ENCODE measurements at places on chromosomes 1 and 21.
A peak's percentile ranks its signal among the peaks of the same experiment; 100 is the strongest.

DNA sequence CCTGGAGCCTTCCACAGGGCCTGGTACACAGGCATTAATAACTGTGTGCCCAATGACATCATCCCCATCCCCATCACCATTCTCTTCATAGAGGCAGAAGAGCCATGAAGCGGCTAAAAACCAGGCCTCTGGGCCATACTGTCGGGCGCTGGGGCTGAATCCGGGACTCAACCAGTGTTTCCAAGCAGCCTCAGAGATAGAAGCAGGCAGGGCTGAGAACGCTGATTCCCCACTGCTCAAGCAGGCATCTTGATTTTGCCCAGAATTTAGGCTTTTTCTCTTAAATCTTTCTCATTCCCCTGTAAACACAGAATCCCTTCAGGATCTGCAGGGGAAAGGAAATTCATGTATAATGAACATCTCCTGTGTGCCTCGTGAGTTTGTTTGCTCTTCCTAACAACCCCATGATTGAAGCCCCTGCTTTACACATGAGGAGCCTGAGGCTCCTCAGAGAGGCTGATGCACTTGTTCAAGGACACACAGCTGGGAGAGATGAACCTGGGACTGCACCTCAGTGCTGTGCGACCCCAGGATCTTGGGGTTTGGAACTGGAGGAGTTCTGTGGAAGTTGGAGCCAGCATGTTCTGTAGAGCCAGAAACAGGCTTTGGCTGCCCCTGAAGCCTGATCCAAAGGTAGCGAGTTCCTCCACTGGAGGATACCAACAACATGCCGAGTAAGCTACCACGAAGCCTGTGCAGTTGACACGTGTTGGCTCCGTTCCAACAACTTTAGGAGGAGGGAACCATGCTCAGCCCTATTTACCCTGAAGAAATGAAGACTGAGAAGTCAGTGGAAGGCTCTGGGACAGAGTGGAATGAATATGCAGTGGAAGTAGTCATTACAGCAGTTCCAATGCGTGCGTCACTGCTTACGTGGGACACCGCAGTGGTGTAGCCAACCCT lies 55.5 kb downstream of the EDN2 start:
- no peak for DNase-seq

- no peak for DNase-seq
These were observed 79.1 kb downstream of the RGS21 start for GRCh38 chr1:192395895-192396294.

DNA sequence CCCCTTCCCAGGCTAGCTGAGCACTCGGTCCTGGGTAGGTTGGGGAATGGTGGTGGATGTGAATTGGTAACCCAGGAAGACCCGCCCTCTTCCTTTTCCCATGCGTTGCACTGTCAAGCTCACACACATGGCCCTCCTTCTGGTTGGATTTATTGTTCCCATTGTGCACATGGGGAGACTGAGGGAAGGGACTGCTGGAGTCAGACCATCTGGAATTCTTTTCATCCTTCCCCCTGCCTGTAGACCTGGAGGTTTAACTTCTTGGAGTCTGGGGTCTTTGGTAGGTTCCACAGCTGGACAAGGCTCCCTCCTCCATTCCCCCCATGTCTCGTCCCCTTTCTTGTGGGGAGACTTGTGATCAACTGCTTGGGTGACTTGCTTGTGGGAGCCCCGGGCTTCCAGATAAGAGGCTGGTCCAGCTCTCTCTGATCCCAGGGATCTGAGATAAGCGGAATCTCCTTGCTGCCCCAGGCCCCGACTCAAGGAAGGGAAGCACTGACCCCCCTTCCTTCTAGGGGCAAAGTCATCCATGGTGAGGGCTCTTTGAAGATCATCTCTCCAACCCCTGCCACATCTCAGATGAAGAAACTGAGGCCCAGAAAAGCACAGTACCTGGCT lies 55.7 kb upstream of the SYNC start:
- no peak for DNase-seq

GRCh38 chr1:110857964-110858948 lies 14.7 kb upstream of the CD53 start:
- no peak for DNase-seq

- peak; percentile 84 for DNase-seq
These were observed 15.2 kb upstream of the ZNF692 start for GRCh38 chr1:248873993-248874533.

GRCh38 chr1:185241127-185241526 lies 75.9 kb downstream of the IVNS1ABP start:
- no peak for DNase-seq
